Activated CD4-positive, alpha-beta T cell treated with anti-CD3 and anti-CD28 coated beads for 48 hours (primary cell): ENCODE measurements at places on chromosomes 7 and 10.

DNA sequence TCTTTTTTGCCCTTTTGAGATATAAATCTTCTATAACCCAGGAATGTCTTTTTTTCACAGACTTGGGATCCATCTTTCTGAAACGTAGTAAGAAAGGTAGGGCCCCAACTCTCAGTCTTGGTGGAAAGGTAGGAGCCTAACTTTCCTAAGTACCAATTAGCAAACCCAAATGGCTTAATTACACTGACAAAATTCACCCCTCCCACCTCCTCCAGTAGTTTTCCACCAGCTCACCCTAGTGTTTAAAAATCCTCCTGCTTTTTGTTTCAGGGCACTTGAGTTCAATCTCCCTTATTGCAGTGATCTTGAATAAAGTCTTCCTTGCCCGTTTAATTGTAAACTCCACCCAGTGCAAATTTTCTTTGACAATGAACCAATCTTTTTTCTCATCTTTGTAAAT is 600.0 kb downstream of the PHTF2 start:
- no peak for DNase-seq

GRCh38 chr7:20359341-20359963 is 28.8 kb downstream of the ITGB8 start:
- no peak for DNase-seq

GRCh38 chr7:127893547-127893946 is 137.7 kb downstream of the LRRC4 start:
- no peak for DNase-seq

GRCh38 chr7:69358163-69358821 is 240.0 kb upstream of the AUTS2 start:
- no peak for DNase-seq

- DNase-seq: no peak
These were observed 23.5 kb downstream of the WNT16 start for GRCh38 chr7:121352323-121352722.

DNA sequence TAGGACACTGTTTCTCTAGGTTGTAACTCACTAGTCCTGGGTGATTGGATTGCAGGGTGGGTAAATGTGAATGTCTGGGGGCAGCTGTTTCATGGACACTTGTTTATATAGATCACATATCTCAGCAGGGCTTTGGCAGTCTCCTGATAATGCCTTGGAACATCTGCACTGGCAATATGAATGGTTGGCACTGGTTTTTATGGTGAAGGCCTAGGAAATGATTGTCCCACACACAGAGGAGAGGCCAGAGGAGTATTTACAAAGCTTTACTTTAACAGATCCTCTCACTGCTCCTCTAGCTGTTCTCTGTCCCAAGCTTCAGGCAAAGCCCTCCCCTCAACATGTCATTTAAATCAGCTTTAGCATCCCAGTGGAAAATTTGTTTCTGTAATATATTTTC is 171.3 kb upstream of the STEAP4 start:
- DNase-seq: no peak

GRCh38 chr7:351681-352480 is 61.9 kb downstream of the FOXL3 start:
- peak; percentile 60 for DNase-seq

DNA sequence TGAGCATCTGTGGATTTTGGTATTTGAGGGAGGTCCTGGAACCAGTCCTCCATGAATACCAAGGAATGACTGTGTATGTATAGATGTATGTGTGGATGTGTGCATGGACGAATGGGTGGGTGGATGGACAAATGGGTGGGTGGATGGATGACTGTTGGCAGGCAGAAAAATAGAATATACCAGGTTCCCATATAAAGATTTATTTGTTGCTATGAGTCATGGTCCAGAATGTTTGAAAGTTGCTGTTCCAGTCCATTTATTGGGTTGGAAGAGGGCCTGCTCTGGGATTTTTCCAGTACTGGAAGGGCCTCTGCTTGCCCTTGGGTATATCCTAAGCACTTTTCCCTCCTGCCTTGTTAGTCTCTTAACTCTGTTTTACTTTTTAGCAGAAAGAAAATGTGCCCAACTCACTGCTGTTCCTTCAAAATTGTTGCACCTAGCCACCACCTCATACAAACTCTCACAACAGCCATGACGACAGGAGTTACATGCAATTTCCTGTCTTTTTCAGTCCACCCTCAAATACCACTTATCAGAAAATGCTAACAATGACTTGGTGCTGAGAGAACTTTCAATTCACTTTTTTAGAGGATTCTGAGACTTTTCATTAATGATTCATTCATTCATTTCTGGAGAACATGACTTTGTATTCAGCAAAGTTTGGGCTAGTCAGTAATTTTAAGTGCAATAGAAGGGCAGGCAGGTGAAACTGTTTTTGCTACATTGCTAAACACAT is 108.1 kb downstream of the EEPD1 start:
- no peak for DNase-seq

GRCh38 chr7:43502941-43503340 is 80.0 kb upstream of the STK17A start:
- no peak for DNase-seq

GRCh38 chr7:87512906-87513305 is 37.4 kb upstream of the ABCB4 start:
- DNase-seq: no peak

DNA sequence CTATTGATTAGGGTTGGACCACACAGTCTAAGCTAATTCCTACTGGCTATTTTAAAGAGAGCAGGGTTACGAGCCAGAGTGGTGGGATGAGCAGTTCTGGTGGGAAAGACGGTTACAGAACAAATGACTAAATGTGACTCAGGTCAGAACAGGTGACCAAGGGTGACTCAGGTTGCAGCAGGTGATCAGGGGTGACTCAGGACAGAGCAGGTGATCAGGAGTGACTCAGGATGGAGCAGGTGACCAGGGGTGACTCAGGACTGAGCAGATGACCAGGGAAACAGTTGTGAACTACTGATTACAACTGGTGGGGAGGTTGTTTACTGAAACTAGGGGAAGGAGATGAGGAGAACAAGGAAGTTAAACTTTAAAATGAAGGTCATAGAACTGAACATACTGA is 366.3 kb downstream of the ABCA13 start:
- DNase-seq: no peak

- DNase-seq: no peak
These were observed 12.6 kb downstream of the OR9A4 start for GRCh38 chr7:141928845-141929195.

DNA sequence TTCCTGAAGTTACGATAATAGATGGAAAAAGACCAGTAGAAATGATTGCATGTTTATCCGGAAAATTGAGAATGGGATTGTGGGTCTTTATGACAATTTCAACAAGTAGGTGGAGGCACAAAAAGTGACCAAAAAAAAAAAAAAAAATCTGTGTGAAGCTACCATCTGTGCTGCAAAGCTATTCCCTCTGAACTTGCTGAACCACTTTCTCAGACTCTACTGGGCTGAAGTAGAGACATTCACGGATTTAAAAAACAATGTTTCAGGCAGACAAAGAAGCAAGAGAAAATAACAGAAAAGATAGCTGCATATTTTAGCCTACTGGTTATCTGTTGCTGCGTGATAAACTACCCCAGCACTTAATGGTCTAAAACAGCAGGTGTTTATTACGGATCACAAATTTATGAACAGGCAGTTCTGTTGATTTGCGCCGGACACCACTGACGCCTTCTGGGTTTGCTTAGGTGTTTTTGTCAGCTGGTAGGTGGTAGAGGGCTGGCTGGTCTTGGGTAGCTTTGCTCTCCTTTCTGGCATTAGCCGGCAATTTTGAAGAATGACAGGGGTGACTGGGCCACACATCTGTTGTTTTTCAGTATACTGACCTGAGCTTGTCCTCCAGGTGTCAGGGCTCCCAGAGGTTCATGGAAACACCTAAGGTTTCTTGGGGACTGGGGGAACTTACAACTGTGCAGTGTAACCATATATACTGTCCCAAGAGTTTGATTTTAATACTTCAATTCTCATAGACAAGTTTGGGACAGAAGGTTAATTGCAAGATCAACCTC is 665.1 kb downstream of the CCSER2 start:
- no peak for DNase-seq

GRCh38 chr10:74816824-74817498 is 9.4 kb upstream of the KAT6B start:
- DNase-seq: no peak

DNA sequence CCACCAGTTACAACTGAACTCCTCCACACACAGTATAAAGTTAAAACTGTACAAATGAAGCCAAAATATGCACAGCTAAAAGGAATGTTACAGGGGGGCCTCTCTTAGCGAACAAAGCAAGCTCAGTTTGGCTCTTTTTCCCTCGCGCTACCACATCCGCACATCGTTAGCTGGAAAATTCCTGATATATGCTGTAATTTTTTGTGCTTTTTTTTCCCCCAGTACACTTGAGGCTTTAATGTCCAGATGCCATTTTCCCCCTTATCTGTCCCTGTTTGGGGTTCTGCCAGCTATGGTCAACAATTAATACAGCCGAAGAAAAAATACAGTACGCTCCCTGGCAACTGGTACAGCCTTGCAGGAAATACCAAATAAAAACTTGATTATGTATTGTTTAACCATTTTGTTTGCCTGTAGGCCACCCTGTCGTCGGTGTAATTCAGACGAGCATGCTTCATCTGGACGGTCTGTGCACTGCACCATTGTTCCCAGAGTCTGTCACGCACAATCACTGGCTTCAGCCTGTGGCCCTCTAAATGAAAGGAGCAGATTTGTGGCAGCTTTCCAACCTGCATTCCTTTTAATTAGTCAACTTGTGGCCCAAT is 108.1 kb upstream of the FAM133B start:
- no peak for DNase-seq

GRCh38 chr7:148962823-148963582 is 65.3 kb downstream of the PDIA4 start:
- DNase-seq: peak; percentile 72

GRCh38 chr7:86776136-86776535 is 132.4 kb downstream of the GRM3 start:
- no peak for DNase-seq

GRCh38 chr10:5547681-5547930 is 22.8 kb downstream of the CALML3 start:
- no peak for DNase-seq

- no peak for DNase-seq
These were observed 561.9 kb upstream of the KCND2 start for GRCh38 chr7:119711104-119711503.

DNA sequence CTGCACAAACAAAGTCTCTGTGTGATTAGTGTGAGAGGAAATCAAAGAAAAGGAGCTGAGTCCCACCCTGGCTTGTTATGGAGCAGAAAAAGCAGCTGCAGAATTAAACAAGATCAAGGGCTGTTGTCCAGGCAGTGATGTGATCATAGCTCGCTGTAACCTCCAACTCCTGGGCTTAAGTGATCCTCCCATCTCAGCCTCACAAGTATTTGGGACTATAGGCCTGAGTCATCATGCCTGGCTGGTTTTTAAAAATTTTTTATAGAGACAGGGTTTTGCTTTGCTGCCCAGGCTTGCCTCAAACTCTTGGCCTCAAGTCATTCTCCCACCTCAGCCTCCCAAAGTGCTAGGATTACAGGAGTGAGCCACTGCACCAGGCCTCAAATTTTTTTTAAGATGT is 88.9 kb downstream of the IPMK start:
- DNase-seq: no peak
